Liver (tissue), 10 donors: ENCODE measurements at places on chromosomes 4 and X.
A peak's percentile ranks its signal among the peaks of the same experiment; 100 is the strongest.

DNA sequence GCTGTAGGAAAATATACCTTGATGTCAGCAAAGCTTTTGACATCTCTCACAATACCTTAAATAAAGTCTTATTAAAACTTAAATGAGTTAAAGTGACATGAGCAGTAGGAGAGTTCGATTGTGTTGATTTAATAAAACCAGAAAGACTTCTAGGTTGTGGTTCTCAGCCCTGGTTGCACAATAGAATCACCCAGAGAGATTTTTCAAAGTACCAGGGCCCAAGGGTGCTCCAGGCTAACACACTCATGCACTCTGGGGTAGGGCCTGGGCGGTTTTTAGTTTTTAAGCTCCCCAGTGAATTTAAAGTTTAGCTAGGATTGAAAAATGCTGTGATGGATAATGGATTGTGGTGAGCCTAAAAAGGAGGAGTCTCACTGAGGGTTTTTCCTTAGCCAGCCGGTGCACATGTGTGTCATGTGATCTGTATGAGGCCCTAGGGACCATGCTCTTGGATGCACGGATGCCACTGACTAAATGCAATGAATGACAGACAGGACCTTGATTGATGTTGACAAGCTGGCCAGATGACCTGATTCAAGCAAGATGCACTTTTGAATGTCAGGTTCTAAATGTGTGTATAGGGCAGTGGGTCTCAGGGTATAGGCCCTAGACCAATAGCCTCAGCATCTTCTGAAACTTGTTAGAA is 185.0 kb downstream of the PTTG2 start:
- DNase-seq, result no peak

- no peak for DNase-seq
Observed at GRCh38 chr4:87193958-87194675, 26.3 kb downstream of the KLHL8 start.

GRCh38 chr4:154506253-154506652 is 14.7 kb upstream of the DCHS2 start:
- no peak for DNase-seq

DNA sequence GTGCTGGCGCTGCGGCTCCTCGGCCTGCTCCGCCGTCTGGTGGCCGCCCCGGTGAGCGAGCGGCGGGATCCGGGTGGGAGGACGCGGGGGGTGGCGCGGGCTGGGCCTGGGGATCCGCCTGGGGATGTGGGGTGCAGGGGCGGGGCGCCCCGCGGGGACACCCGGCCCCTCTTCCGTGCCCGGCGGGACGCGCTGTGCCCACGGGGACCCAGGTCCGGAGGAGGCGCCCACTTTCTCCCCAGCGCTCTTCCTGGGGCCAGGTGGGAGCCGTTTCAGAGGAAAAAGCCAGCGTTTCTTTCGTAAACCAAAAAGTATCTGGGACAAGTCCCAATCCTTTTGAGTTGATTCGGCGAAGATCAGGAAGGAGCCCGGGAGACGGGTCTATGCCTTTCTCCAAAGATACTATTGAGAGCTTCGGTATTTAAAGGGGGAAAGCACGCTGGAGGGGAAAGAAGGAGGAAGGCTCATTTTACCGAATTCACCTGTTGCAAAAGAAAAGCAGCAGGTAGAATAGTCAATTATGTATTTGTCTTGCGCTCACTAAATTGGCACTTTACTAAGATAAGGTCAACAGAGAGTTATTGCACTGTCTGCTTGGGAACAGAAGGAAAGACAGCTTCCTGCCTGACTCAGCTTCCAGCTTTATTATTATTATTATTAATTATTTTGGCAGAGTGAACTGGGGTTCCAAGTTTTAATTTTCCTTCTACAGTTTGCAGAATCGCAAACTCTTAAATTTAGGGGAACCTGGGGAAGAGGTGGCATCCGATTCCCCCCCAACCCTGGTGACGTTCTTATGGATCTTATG is 81.5 kb upstream of the CD99 start:
- DNase-seq, result no peak

- no peak for DNase-seq
Observed at GRCh38 chr4:75710246-75710645, 14.1 kb upstream of the USO1 start.

- DNase-seq, result no peak
Observed at GRCh38 chr4:3704669-3705068, 61.5 kb upstream of the ADRA2C start.

DNA sequence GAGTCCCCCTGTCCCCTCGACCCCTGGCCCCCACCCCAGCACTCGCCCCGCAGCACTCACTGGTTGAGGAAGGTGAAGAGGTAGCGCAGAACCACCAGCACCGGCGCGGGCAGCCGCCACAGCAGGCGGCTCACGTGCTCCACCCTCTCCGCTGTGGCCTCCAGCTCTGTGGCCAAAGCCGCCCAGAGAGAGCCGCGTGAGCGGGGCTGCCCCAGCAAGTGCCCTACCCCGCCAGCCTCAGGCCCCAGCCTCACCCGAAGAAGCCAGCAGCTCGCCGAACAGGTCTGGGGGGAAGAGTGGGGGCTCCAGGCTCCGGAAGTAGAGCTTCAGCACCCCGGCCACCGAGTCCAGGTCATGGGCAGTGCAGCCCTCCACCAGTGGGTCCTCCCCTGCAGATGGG is 6.0 kb downstream of the AVPR2 start:
- no peak for DNase-seq

- no peak for DNase-seq
Observed at GRCh38 chr4:164405774-164406173, 348.2 kb upstream of the SMIM31 start.

DNA sequence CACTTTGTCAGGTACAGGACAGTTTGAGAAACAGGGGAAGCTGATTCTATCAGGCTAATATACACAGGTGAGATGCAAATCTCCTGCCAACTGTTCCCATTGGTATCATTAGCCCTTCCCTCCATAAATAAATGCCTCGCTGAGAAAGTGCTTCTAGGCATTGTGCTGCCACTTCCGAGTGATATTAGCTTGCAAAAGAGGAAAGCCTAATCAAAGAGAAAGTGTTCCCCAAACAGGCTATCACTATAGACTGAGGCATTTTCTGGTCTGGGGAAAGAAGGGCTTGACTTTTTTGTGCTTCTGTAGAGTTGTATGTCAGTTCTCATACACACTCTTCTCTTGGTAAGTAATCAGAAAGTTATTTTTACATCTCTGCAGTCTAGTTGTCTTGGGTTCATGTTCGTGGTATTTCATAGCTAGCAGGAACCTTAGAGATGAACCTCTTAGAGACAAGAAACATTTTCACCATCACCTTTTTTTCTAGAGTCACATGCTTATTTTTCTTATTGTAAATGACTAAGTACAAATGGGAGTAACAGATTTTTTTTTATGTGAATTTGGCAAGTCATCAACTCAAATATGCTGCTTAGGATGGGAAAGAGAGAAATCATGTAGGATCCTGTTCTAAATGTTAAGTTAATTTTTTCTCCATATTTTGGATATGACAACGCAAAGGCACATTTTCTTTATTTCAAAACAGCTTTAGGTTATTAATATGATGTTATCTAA is 1009.8 kb downstream of the ADGRL3 start:
- DNase-seq, result no peak

GRCh38 chr4:107388736-107389274 is 331.2 kb downstream of the PAPSS1 start:
- DNase-seq, result no peak

GRCh38 chrX:53674581-53674980 is 11.9 kb downstream of the HUWE1 start:
- DNase-seq, result no peak

DNA sequence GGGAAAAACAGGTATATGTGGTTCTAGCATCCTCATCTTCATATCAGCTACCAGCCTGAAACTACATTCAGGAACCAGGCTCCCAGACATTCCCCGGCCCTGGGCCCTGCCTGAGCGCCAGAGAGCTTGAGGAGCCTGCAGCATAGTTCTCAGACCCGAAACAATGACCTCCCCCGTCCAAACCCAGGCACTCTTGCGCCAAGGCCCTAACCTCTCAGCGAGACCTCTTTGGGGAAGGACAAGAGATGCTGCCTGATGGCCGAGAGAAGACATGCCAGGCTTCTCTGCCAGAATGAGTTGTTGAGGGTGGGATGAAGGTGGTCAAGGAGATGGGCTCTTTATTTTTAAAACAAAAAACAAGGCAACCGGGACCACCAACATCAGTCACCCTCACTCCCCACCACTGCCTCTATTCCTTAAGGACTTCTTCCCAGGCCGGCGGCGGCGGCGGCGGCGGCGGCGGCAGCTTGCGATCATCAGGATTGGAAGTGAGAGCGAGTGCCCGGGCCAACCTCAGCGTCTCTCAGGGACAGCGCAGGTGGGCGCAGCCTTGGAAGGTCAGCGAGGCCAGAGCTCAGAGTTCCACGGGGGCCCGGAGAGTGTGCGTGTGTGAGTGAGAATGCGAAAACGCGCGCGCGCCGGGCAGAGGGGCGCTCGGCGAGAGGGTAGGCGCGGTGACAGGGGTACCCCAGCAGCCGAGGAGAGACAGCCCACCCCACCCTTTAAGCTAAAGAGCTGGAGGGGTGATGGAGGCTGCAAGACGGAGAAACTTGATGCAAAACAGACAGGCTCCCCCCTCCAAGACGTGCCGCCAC is 601 bp downstream of the INPP4B start:
- DNase-seq, result no peak

DNA sequence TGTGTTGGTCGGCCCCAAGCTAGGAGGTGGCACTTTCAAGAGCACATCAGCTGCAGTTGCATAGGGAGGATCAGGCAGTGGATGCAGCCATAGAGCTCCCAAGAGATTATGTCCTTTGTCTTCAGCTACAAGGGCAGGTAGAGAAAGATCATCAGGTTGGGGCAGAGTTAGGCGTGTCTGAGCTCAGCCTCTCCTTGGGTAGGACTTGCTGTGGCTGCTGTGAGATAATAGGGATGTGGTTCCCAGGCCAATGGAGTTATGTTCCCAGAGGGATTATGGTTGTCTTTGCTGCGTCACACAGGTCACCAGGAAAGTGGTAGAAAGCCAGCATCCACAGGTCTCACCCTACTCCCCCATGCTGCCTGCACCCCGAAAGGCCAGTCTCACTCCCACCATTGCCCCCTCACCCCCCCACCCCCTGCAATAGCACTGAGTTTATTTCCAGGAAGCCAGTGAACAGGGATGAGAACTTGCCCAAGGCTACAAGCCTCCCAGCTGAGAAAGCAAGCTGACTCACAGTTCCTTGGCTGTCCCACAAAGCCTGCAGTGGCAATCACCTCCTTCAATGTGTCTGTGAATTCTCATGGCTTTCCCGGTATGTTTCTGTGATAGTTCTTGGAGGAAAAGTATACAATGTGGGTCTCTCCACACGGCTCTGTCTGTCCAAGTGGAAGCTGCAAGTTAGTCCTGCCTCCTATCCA is 148.4 kb downstream of the STPG2 start:
- DNase-seq, result no peak

- DNase-seq, result no peak
Observed at GRCh38 chr4:24002330-24002966, 112.6 kb upstream of the PPARGC1A start.

- no peak for DNase-seq
Observed at GRCh38 chrX:19127649-19128168, 5.4 kb upstream of the ADGRG2 start.

GRCh38 chrX:72306851-72307645 is 1.3 kb upstream of the CITED1 start:
- DNase-seq, result no peak

DNA sequence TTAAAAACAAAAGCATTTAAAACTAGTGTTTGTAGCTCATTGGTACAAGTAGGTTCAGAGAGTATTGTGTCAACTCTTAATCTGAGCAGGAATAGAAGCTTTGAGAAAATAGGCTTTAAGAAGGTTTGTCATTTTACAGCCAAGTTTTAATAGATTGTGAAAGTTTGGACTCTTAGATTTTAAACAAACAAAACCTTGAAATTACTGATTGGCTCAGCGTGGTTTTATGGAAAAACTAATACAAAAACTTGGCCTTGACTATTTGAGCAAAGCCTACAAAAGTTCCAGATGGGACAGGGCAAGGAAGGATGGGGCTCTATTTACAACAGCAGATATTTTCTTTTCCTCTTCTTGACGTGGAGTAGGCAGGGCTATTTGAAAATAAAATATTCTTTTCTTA is 16.5 kb downstream of the ZFX start:
- DNase-seq, result no peak

GRCh38 chr4:38730493-38730829 is 52.3 kb downstream of the TLR10 start:
- no peak for DNase-seq

GRCh38 chr4:98662055-98662453 is 3.6 kb upstream of the TSPAN5 start:
- DNase-seq, result no peak

DNA sequence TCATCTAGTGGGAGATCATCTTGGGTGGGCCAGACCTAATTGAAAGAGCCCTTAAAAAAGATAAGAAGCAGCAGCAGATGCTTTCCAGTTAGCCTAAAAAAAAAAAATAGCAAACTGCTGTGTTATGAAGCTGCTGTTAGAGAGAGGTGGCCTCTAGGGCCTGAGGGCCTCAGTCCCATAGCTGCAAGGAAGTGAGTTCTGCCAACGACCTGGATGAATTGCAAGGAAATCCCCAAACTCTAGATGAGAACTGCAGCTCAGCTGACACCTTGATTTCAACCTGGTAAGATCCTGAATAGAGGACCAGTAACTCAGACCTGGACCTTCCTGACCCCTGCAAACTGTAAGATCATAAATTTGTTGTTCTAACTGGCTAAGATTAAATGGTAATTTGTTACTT is 275.2 kb downstream of the TENM3 start:
- no peak for DNase-seq

DNA sequence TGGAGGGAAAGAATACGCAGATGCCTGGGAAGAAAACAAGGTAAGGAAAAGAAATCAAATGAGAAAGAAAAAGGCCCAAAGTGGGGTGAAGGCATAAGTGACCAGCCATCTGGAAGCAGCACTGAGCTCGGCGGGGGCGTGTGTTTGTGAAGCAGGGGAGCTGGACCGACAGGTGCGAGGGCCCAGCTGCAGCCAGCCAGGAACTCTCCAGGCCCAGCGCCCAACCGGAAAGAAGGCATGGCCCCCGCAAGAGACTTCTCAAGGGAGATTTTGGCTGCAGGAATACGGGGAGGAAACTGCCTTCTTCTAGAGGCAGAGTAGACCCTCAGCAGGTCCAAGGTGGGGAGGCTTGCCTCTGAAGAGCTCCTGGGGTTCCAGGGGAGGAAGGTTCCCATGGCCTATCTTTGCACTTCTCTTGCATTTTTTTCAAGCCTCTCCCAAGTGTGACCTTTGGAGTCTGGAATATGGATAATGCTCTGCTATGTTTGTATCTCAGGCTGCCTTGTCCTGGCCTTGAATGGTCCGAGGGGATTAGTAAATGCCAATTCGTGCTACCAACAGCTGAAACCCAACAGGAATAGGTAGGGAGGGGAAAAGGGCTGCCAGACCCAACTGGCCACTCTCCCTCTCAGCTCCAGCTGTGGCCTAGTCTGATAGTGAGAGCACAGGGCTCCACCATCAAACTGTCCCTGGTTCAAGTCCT is 10.8 kb upstream of the CITED1 start:
- no peak for DNase-seq

DNA sequence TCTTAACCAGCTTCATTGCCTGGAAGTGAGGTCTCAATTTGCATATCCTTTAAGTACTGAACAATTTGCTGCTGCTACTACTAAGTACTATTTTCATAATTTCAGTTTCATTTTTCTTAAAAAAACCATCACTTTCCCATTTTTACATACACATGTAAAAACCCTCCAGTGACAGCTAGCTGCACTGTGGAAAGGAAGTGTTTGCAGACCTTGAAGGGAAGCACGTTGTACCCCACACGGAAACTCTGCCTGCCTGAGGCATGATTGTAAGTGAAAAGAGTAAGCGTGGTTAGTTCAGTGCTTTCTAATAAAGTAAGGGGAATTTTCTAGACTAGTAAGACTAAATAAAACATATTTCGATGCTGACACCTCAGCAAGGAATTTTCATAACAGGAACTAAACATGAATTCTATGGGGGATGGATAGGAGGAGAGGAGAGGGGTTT is 103.6 kb downstream of the RAPGEF2 start:
- DNase-seq, result no peak

GRCh38 chrX:69615779-69616456 is at the start of gene EDA:
TSS of gene EDA (plus strand) at chrX:69616113.
- DNase-seq, result peak; percentile 67
